ENCODE measurements at places on chromosomes 11 and 22. TPM values are rescaled to one million over a fixed set of nuclear protein-coding genes. Genes with fewer than 3 reads are reported as not detected.

Gene HYOU1
- polyA plus RNA-seq: 74.6 TPM

Gene TREH
- polyA plus RNA-seq: 0.12 TPM

Gene GTSE1
- polyA plus RNA-seq: 0.48 TPM

Gene KDM4D
- polyA plus RNA-seq: 1.5 TPM

Gene INTS4
- polyA plus RNA-seq: 34.5 TPM

Gene SPI1
- polyA plus RNA-seq: not detected

Gene DYNC2H1
- 14.1 TPM for polyA plus RNA-seq

Gene TEAD1
- 12.2 TPM for polyA plus RNA-seq

Gene KDELR3
- polyA plus RNA-seq: not detected

Gene MMP8
- not detected for polyA plus RNA-seq

Gene OR8G5
- polyA plus RNA-seq: not detected

Gene POTEH
- not detected for polyA plus RNA-seq

Gene KCNE3
- not detected for polyA plus RNA-seq

Gene KRTAP5-7
- 0.56 TPM for polyA plus RNA-seq

Gene MICAL2
- 1.4 TPM for polyA plus RNA-seq

Gene SMIM35
- polyA plus RNA-seq: 0.12 TPM

Gene ZFP91
- polyA plus RNA-seq: 29.4 TPM

Gene FOXR1
- not detected for polyA plus RNA-seq

Gene SCN3B
- 42.1 TPM for polyA plus RNA-seq

Gene PRR5L
- polyA plus RNA-seq: 0.22 TPM

Gene ARFGAP2
- polyA plus RNA-seq: 213 TPM

Gene CREBZF
- 264 TPM for polyA plus RNA-seq

Gene CCDC34
- polyA plus RNA-seq: 13.3 TPM

Gene CDC42BPG
- 0.26 TPM for polyA plus RNA-seq

Gene DERL3
- polyA plus RNA-seq: 0.84 TPM

Gene PRR33
- not detected for polyA plus RNA-seq

Gene CARD10
- polyA plus RNA-seq: not detected

Gene ACR
- polyA plus RNA-seq: not detected

Gene SAA4
- not detected for polyA plus RNA-seq

Gene SREBF2
- 73.0 TPM for polyA plus RNA-seq

Gene PSMA1
- polyA plus RNA-seq: 283 TPM

Gene VPREB1
- polyA plus RNA-seq: not detected

Gene TRIM34
- polyA plus RNA-seq: not detected

Gene SLC1A2
- polyA plus RNA-seq: 130 TPM

Gene HTR3A
- 0.36 TPM for polyA plus RNA-seq

Gene DEFB131B
- polyA plus RNA-seq: not detected

Gene ABCG4
- 1.5 TPM for polyA plus RNA-seq

Gene SNU13
- 192 TPM for polyA plus RNA-seq

Gene OR52K2
- not detected for polyA plus RNA-seq

Gene PAX6
- polyA plus RNA-seq: 72.6 TPM

Gene SMTNL1
- polyA plus RNA-seq: not detected

Gene DDI1
- polyA plus RNA-seq: not detected

Gene SEPTIN5
- polyA plus RNA-seq: 170 TPM

Gene DTX4
- polyA plus RNA-seq: 37.7 TPM

Gene OR52N4
- not detected for polyA plus RNA-seq

Gene FOSL1
- polyA plus RNA-seq: not detected

Gene C2CD3
- 13.2 TPM for polyA plus RNA-seq

All from neural cell (in vitro differentiated cells).